Gastroesophageal sphincter (tissue), 4 donors: ENCODE measurements at places on chromosomes 11 and 22. TPM values are rescaled to one million over a fixed set of nuclear protein-coding genes. Genes with fewer than 3 reads are reported as not detected.

DNA sequence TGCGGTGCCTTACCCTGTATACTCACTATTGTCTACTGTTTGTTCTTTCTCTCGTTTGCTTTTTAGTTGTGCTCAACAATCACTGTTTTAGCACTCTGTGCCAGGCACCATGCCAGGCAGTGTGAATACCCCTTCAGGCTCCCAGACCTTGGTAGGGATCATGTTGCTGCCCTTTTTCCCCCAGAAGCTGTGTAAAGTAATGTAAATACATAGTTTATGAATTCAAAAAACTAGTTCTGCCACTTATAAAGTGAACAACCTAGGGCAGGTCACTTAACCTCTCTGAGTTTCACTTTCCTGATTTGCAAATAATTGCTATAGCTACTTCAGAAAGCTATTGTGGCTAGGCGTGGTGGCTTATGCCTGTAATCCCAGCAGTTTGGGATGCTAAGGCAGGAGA, 81.0 kb upstream of the CTSC start:
- no peak for ATAC-seq

- no peak for ATAC-seq
These were observed 27.1 kb downstream of the RNF169 start for GRCh38 chr11:74775762-74776161.

- ATAC-seq: no peak
These were observed 146.5 kb downstream of the MYO18B start for GRCh38 chr22:25888399-25889054.

DNA sequence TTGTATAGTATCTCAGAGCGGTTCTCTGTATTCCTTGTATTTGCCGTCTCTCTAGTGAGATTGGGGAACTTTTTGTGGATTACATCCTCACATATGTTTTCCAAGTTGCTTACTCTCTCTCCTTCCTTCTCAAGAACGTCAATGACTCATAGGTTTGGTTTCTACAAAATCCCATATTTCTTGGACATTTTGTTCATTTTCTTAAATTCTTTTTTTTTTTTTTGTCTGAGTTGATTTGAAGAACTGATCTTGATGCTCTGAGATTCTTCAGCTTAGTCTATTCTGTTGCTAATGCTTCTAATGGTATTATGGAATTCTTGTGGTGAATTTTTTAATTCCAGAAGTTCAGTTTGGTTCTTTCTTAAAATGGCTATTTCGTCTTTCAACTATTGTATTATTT, 28.4 kb upstream of the SLN start:
- ATAC-seq: no peak

The MRPL21 gene
- 40.4 TPM for total RNA-seq

GRCh38 chr11:61123775-61124571, 21.7 kb downstream of the CD5 start:
- no peak for ATAC-seq

The MMP27 gene
- not detected for total RNA-seq

GRCh38 chr22:20605328-20605727, 97.9 kb downstream of the MED15 start:
- no peak for ATAC-seq

DNA sequence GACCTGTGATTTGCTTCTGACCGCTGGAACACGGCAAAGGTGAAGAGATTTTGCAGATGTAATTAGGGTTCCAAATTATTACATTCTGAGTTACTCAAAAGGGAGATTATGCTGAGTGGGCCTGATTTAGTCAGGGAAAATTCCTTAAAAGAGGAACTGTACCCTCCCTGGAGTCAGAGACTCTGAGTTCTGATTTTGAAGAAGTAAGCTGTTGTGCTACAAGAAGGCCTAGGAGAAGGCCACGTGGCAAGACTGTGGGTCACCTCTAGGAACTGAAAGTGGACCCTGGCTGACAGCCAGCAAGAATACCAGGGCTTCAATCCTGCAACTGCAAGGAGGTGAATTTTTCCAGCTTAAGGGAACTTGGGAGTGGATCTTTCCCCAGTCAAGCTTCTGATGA, 45.3 kb downstream of the CHRDL2 start:
- no peak for ATAC-seq

DNA sequence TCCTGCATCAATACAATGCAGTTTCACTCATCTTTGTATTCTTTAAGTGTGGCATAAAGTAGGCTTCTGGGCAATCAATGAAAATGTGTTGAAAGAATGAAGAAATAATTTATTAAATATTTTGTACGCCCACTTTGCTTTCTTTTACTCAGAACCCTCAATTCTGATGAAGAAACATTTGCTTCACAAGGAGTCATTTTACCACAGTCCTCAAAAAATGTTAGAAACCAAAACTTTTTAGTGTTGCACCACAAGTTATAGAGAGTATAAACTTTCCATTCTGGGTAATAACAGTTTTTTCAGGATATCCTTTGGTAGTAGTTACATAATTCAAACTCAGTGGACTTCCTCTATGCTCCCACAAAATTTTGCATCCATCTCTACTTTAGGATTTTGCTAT, 360.5 kb downstream of the DLG2 start:
- ATAC-seq: no peak

The DDTL gene
- total RNA-seq: 2.2 TPM

The DSCAML1 gene
- 2.5 TPM for total RNA-seq

The FERMT3 gene
- 16.9 TPM for total RNA-seq

The CDON gene
- total RNA-seq: 27.2 TPM

DNA sequence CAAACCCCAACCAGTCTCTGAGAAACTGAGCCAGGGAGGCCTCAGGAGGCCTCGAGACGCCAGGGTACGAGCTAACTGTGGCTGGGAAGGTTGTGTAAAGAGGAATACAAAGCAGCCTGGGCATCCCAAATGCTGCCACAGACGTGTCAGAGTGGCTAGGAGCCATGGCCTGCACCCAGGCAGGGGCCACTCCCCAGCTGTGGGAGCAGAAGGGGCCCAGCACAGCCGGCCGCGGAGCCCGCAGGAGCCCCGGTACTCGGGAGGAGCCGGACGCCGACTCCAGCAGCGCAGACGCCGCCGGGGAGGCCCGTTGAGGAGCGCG, 349.8 kb upstream of the B3GAT1 start:
- no peak for ATAC-seq

DNA sequence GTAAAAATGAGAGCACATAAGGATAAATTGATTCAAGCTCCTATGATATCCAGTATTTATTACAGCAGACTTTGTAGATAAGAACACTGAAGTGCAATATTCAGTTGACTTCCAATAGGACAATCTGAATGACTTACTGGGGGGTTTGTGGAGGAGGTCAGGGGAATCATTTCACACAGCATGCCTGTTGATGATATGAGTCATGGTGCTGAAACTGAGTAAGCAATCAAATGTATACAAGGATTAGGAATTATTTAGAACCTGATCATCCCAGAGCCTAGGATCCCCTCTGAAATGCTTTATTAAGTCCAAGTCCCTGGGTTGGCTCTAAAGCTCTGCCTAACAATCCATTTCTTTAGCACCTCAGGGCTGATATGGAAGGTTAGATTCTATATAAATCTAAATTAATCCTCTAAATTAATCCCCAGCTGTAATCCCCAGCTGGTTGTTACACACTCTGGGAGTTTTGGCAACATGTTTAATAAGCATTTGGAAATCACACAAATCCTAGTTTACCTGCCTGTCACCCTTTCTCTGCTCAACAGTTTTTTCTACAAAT, 326.4 kb downstream of the GUCY1A2 start:
- no peak for ATAC-seq

The HTR3A gene
- not detected for total RNA-seq

DNA sequence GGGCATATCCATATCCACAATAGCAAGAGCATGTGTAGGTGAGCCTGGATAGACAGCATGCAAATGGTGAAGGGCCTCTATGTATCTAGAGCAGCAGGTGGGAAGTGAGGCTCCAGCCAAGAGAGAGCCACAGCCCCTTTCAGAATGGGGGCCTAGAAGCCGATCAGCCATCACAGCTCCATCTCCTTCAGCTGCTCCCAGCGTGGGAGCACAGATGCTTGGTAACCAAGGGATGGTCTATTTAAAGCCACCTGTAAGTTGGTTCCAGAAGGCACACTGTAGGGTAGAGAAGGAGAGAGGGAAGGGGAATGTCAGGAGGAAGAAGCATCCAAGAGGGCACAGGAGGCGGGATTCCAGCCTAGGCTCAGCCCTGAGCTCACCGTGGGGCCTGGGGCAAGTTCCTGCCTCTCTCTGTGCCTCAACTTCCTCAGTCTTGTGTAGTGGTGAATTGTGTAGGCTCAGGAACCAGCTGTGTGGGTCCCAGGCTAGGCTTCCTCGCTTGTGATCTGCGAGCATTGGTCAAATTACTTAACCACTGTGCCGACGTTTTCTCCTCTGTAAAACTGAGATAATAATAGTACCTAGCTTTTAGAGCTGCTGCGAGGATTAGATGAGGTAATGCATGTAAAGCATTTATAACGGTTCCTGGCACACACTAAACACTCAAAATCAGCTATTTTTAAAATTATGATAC, 122.9 kb upstream of the NAV2 start:
- no peak for ATAC-seq

DNA sequence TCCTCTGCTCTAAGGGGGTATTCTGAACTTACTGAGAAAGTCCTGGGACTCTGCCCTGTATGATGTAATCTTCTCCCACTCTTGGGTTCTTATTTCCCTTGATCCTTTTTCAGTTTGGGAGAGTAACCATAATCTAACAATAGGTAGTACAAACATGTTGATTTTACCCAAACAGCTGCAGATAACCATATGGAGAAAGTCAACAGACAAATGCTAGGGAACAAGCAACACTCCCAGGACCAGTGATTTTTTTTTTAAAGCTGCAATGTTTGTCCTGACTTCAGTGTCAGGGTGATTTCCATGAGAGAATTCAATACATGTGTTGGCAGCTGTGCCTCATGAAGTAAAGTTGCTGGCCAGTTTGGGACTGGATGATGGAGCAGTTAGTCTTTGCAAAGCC, 156.5 kb downstream of the FCHSD2 start:
- no peak for ATAC-seq

GRCh38 chr11:15579287-15580001, 464.7 kb downstream of the INSC start:
- no peak for ATAC-seq

The OR10D3 gene
- total RNA-seq: not detected

DNA sequence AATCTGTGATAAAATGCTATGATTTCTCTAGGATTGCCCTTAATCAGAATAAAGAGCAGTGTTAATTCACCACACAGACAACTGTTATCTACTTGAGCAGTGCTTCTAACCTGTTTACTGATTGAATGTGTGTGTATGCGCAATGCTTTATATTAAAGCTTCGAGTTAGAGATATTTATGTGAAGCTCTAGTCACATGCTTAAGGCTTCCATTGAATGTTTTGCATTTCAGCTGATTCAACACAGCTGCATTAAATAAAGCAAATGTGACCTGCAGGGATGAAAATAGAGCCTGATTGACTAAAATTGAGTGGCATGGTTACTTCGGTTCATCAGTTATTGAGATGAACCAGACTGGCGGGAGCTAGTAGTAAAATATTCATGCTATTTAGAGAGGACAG, 395.3 kb downstream of the JRKL start:
- ATAC-seq: no peak

- peak; percentile 79 for ATAC-seq
These were observed 24.1 kb downstream of the APOL3 start for GRCh38 chr22:36136475-36136874.

- ATAC-seq: no peak
These were observed 157.8 kb downstream of the CCDC34 start for GRCh38 chr11:27205250-27205649.

- no peak for ATAC-seq
These were observed 677.6 kb downstream of the NTM start for GRCh38 chr11:132048040-132048439.

- ATAC-seq: no peak
These were observed 41.5 kb upstream of the RTL6 start for GRCh38 chr22:44539467-44540063.

The FAM89B gene
- total RNA-seq: 36.6 TPM

DNA sequence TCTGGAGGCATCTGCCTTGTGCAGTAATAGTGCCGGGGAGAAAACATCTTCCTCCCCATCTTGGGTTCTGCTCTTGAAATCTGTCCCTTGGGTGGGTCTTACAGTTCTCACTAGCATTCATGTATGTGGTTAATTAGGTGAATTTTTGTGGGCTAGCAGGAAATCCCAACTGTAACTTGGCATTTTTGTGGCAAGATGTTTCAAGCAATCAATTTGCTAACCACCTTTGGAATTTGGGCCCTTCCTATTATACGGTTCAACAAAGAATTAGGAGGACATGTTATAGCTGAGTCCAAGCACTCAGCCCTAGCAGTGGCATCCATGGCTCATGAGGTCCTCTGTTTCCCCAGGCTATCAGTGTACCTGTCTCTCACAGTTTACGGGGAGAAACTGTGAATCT, 89.1 kb upstream of the MTNR1B start:
- no peak for ATAC-seq

The DDIAS gene
- 0.54 TPM for total RNA-seq

DNA sequence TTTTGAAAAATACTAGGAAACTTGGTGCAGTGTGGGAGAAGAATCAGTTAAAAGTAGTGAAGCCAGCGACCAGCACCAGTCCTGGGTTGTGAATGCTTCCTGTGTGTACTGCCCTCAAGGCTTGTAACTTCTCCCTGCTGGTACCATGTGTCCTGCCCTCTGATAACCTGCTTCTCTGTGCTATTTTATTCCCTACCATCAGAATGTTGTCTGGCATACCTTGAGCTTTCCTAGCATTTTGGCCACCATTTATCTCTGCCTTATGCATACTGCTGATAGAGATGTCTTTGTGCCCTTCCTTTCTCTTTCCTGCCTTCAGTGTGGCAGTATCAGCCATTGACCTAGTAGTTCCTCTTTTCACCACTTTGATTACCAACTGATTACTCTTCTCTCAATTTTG, 2.0 kb downstream of the GTF2H1 start:
- no peak for ATAC-seq

GRCh38 chr11:10388101-10388500, 67.0 kb upstream of the AMPD3 start:
- ATAC-seq: no peak

DNA sequence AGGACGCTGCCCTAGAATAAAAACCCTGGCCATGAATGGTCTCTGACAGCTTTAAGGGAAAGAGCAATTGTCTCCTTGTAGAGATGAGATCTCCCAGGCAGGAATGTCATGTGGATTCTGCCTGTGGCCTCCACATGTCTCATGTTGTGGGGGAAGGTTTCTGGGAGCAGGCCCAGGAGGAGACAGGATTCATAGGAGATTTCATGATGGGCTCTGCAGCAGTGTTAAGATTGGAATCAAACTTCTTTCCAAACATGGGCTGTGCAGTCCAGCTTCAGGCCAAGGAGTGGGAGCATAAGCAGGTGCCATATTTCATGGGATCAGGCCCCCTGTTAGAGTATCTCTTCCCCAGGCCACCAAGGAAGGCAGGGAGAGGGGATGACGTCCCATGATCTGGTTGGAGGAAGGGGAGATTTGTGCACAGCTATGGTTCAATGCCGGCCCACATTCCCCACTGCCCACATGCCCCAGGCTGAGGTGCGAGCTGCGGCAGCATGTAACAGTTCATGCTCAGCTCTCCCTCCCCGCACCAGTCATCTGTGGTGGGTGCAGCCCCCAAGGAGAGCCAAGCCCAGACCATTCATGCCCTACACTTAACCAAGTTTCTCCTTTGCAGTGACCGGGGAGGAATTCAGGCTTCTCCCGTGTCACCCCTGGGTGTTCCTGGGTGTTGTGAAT, 42.5 kb downstream of the LMO1 start:
- no peak for ATAC-seq
